ENCODE measurements at places on chromosomes 2 and 18.

- DNase-seq = no peak
Observed at GRCh38 chr2:40416486-40416885, 35.4 kb downstream of the SLC8A1 start.

DNA sequence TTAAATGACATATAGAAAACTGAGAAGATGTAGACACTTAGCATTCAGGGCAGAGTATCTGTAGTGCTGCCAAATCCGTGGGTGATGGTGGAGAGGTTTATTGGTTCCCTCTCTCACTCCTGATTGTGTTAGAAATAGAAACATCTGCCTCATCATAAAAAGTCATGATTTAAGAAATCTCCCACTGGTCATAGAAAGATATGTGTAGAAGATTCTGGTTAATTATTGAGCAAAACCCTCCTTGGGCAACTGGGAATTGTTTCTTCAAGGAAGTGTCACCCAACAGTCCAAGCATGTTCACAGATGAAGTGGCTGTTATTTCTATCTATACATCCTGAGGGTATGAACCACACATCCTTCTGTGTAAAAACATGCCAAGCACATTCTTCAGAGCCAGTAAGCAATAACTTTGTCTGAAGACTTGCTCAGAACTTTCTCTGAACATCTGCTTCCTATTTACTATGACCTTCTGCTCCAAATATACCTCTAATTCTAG, 33.6 kb upstream of the CHRNA1 start:
- DNase-seq = no peak

GRCh38 chr2:69989009-69989408, 27.6 kb upstream of the ASPRV1 start:
- DNase-seq = no peak

DNA sequence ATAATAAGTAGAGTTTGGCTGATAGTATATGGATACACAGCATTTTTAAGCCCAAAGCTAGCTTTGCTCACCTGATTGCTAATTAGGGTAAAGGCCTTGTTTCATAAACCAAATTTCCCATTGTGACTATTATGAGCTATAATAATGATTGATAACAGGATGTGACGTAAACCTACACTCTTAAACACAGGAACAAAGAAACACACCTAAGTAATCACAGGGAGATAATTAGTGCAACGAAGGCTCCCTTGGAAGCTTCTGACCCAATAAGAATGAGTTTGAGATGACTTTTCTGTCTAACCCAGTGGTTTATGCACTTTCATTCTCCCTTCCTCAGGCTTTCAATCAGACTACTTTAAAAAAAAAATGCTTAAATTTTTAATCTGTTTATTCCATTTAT, 683.2 kb downstream of the SATB2 start:
- peak; percentile 67 for DNase-seq
